ENCODE measurements at places on chromosomes 7 and 10.
A peak's percentile ranks its signal among the peaks of the same experiment; 100 is the strongest.

- no peak for DNase-seq
Observed at GRCh38 chr10:114408968-114409444, 4.7 kb upstream of the AFAP1L2 start.

GRCh38 chr7:13286916-13287315 is 599.5 kb downstream of the ARL4A start:
- no peak for DNase-seq

GRCh38 chr7:131425992-131426391 is 98.3 kb downstream of the MKLN1 start:
- no peak for DNase-seq

- DNase-seq, result no peak
Observed at GRCh38 chr10:122054048-122055025, 65.4 kb downstream of the TACC2 start.

DNA sequence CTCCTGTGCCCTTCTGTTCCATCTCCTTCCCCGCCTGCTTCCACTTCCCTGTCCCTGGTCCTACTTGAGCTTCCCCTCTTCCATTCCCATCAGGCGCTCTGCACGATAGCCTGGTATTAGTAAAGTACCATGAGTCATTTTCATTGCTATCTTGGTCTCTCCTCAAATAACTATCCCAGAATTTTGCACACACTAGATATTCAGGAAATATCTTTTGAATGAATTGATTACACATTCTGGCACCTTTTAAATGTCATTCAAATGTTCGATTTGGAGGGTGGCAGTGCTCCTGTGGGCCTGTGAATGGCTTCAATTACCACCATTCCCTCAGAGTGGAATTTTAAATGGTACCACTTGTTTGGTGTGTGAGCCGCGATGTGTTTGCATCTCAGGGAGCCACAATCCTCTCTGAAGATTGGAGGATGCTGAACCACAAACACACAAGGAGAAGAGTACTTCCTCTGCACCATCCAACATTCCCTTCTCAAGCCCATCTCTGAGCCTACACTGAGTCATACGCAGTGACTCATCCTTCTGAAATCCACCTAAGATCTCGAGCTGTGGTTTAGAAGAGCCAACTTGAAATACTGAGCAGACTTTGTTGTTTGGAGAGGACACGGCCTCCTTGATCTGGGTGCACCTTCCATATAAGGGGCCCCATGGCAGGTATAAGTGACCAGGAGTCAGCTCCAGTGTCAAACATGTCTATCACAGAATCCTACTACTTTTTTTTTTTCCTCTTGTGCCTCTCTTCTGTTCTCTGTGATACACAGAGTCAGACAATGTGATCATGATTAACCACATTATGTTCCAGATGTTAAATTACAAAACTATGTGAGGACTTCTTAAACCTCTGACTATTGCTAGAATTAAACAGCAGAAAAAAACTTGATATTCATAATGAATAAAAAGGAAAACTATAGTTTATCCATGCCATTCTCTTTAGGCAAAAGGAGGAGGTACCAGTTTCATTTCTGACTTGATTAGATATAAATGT is 81.9 kb downstream of the BMPER start:
- DNase-seq, result no peak

DNA sequence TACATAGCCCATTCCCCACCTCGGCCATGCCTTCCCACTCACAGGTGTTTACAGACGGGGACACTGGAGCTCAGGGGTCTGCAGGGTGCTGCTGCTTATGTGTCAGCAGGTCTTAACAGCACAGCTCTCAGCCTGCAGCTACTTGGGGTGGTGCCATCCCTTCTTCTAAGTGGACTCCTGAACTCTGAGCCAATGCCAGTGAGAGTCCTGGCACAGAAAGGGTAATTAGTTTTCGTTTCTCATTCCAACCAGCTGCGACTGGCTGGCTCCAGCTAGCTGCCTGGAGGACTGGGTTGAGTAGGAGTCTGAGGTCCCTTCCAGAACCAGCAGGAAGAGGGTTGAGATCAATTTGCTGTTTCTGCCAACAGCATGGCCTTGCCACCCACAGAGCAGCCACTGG is 88.3 kb upstream of the AGK start:
- DNase-seq, result no peak

DNA sequence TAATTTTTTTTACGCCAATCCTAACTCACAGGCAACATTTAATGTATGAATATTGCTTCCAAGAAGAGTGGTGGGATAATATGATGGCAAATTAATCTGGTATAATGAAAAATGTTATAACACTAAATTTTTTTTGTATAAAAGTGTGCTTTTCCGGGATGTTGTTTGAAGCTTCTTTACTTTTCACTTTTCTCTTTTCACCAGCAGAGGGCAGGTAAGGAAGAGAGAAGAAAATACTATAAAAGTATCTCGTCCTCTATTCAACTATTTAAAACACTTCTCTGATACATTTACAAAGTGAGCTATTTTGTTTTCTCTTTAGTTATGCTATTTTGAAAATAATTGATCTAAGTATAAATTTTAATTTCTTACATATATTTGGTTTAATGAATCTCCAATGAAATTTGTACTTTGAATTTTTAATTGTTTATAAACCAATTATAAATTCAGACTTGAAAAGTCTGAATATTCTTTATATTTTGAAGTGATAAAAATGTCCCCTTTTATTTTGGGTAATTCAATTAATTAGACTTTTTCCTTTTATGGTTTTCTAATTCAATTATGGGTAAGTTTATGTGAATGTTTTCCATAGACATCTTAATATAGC is 20.7 kb upstream of the CFTR start:
- no peak for DNase-seq

- DNase-seq, result no peak
Observed at GRCh38 chr7:134712196-134712595, 65.5 kb downstream of the BPGM start.

DNA sequence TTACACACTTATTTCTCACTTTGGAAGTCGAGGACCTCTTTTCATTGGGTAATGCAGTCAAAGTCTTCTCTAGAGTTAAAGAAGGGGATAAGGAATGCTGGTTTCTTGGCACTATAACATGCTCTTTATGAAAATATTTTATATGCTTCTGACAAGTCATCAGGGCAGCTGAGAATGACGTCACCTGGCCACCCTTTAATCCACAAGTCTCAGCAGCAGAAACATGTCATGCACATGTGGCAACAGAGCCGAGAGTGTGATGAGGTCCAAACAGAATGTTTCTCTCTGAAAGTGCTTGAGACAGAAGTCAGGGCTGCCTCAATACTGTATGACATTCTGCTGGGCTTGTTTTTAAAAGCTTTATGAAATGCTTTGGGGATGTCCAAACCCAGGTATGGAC is 63.5 kb upstream of the C10orf90 start:
- no peak for DNase-seq

DNA sequence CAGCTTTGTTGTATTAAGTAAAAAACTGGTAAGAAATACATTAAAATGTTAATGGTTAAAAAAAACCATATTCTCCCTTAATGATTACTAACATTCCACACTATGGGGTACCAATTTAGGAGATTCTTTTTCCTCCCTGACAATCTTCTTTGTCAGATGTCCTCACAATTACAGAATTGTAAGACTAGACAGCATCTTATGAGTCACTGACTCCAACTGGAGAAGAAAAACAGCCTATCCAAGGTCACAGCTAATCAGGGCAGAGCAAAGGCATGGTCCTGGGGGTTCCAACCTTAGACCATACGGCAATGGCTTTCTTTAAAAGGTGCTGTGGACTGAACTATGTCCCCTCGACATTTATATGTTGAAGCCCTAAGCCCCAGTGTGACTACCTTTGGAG is 127.6 kb downstream of the DLG5 start:
- no peak for DNase-seq

DNA sequence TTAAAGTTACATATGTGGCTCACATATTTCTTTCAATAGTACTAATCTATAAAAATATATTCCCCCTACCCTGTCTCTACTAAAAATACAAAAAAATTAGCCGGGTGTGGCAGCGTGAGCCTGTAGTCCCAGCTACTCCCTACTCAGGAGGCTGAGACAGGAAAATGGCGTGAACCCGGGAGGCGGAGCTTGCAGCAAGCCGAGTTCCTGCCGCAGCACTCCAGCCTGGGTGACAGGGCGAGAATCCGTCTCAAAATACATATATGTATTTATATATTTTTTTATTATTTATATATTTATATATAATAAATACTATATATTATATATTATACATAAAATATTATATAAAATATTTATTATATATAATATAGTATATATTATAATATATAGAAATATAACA is 69.7 kb upstream of the GRM3 start:
- no peak for DNase-seq

DNA sequence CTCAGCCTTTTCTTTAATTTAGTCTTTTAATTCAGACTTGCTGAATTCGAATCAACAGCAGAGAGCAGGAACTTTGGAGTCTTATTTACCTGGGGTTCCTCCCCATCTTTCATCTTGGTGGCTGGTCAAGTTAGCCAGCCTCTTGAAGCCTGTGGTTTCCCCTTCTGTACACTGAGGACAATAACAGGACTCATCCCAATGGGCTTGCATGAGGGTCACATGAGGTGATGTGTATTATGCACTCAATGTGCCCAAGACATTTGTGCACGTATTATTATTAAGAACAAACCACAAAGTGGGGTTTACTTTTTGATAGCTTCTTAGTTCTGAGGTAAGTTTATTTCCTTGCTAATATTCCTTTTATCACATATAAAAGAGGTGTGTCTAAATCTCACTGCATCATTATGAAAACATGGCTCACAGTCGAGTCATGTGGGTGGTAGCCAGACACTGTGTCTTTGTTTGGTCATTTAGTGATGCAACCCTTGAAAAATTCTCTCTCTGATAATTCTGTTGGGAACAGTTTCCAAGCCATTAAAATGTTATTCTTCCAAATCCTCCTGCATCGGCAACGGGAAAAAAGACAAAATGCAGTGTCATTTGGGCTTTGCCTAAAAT is 86.5 kb upstream of the GRB10 start:
- no peak for DNase-seq

DNA sequence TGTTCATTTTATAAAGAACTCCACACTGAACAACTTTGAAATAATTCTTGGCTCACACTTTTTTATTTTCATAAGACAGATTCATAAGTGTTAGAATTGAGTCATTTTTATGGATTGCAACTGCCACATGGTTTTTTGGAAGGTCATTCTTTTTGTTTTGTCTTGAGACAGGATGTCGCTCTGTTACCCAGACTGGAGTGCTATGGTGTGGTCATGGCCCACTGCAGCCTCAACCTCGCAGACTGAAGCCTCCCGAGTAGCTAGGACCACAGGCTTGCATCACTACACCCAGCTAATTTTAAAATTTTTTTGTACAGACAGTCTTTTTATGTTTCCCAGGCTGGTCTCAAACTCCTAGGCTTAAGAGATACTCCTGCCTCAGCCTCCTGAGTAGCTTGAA is 20.3 kb downstream of the BMS1 start:
- DNase-seq, result no peak

DNA sequence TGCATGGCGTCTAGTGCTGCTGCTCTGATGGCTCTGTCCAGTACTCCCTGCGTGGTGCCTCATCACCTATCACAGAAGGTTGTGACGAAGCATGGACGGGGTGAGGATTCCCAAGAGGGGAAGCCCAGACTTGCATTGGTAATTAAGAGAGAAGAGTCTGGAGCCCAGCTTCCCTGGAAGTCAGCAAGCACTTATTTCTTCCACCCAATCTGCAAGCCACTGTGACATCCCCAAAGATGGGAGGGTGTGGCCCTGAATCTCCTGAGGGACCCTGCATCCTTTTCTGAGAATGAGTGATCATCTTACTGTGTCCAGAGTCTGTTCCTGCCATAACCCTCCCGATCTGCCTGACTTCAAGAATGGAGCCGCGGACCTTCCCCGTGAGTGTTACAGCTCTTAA is 166.7 kb downstream of the PTPN20 start:
- no peak for DNase-seq

- DNase-seq, result no peak
Observed at GRCh38 chr10:70617798-70618568, 15.4 kb upstream of the PRF1 start.

- DNase-seq, result no peak
Observed at GRCh38 chr10:62381385-62382102, 7.4 kb downstream of the ZNF365 start.

DNA sequence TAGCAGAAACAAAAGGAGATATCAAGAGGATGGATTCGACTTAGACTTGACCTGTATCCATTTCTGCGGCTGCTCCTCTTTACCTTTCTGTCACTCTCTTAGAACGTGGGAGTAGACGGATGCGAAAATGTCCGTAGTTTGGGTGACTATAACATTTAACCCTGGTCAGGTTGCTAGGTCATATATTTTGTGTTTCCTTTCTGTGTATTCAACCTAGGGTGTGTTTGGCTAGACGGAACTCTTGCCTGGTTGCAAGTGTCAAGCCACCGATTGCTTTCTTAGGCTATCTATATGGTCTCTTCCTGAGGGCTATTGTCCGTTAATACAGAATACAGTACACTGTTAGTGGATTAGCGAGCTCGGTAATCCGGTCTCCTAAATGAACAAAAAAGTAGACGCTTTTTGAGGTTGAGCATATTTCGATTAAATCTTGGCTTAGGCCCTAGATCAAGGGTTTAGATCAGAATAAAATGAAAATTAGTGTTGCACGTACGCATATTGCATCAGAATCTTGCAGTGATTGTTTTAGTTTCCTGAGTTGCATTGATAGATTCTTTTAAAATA is 1.2 kb downstream of the PTEN start:
- no peak for DNase-seq

DNA sequence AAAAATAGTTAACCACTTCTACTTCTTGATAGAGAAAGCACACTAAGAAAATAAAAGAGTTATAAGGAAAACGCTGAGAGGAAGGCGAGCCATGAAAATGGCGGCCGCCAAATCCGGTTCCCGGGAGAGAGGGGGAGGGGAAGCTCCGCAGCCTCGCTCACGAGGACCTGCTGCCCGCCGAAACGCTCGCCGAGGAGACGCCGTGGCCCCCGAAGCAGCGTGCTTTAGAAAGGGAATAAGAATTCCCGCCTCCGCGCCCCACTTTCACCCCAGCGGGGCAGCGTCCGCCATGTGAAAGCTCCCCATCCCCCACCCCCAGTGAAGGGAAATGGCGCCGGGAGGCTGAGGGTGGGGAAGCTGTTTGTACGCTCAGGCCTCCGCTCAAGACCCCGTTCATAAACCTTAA is 505 bp downstream of the HNRNPA2B1 start:
- peak; percentile 65 for DNase-seq

DNA sequence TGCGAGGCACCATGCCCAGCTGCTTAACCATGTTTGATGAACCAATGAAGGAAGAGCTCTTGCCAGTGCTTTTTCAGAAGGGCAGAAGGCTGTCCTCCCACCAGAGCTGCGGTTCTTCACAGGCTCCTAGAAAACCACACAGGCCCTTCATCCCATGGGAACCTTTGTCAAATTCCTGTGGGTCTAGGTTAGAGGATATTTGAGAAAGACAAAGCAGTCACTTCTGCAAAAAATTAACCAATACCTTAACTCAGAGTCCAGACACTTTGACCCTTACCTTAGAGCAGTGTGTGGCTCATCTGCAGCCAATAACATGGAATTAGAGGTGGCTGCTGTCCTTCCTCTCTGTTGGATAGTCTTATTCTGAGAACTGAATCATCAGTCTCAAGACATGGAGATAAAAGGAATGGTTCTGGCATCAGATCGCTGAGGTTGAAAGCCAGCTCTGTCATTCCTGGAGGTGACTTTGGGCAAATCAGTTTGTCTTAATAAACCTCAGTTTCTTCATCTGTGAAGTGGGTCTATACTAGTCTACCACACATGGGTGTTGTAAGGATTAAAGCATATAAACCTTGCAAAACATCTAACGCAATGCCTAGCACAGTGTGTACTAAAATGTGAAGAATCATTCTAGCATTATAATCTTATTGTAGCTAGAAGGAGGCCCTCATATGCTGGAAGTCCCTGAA is 65.1 kb upstream of the PIP4K2A start:
- DNase-seq, result no peak

- no peak for DNase-seq
Observed at GRCh38 chr10:18498998-18499397, 152.4 kb downstream of the NSUN6 start.
